A549 treated with CORT108297 at 1 μM for 4 hours (cell line): ENCODE measurements at places on chromosomes 12 and 14. TPM values are rescaled to one million over a fixed set of nuclear protein-coding genes. Genes with fewer than 3 reads are reported as not detected.

Gene GPR135
- total RNA-seq = 0.82 to 1.2 TPM (median 1.1 TPM) in 5 replicates

Gene RAD9B
- total RNA-seq = 0.15 to 0.38 TPM (median 0.17 TPM) in 5 replicates

Gene RPL10L
- not detected in 5 replicates for total RNA-seq

Gene NRL
- total RNA-seq = 0.60 to 1.1 TPM (median 0.97 TPM) in 5 replicates

Gene NEUROD4
- total RNA-seq = 0.02 TPM in 1 of 5 replicates, not detected in the others

Gene ANKRD33
- 0.08 to 0.12 TPM in 2 of 5 replicates, not detected in the others for total RNA-seq

Gene SLCO1C1
- not detected in 5 replicates for total RNA-seq

Gene LRRC43
- total RNA-seq = 0.07 to 0.37 TPM (median 0.21 TPM) in 5 replicates

Gene METTL1
- total RNA-seq = 54.5 to 55.9 TPM (median 55.3 TPM) in 5 replicates

Gene KRT79
- total RNA-seq = 0.05 to 0.14 TPM (median 0.09 TPM) in 4 of 5 replicates, not detected in the other

Gene BIN2
- total RNA-seq = 0.07 to 0.15 TPM (median 0.10 TPM) in 5 replicates

Gene SMARCC2
- total RNA-seq = 29.0 to 40.5 TPM (median 39.1 TPM) in 5 replicates

Gene PRIMA1
- 0.24 to 0.39 TPM (median 0.31 TPM) in 5 replicates for total RNA-seq

Gene GLI1
- total RNA-seq = 7.4 to 12.6 TPM (median 10.1 TPM) in 5 replicates

Gene DAAM1
- total RNA-seq = 8.4 to 14.4 TPM (median 12.3 TPM) in 5 replicates

Gene DPY19L2
- 1.8 to 2.2 TPM (median 2.1 TPM) in 5 replicates for total RNA-seq

Gene DEGS2
- 1.2 to 2.3 TPM (median 1.8 TPM) in 5 replicates for total RNA-seq

Gene ACOT6
- not detected in 5 replicates for total RNA-seq

Gene COCH
- 21.4 to 26.9 TPM (median 24.2 TPM) in 5 replicates for total RNA-seq

Gene TRHDE
- total RNA-seq = 0.05 to 0.23 TPM (median 0.10 TPM) in 5 replicates

Gene MDGA2
- 0.06 TPM in 1 of 5 replicates, not detected in the others for total RNA-seq

Gene HPD
- total RNA-seq = 0.72 to 1.8 TPM (median 1.6 TPM) in 5 replicates

Gene A2ML1
- total RNA-seq = not detected in 5 replicates

Gene G2E3
- total RNA-seq = 13.5 to 18.3 TPM (median 16.1 TPM) in 5 replicates

Gene CHPT1
- 48.8 to 71.4 TPM (median 68.9 TPM) in 5 replicates for total RNA-seq

Gene KCNK13
- 0.03 to 0.17 TPM (median 0.14 TPM) in 5 replicates for total RNA-seq

Gene SLC2A13
- 2.6 to 4.2 TPM (median 3.9 TPM) in 5 replicates for total RNA-seq

Gene SIX6
- total RNA-seq = not detected in 5 replicates

Gene LRRC9
- total RNA-seq = not detected in 5 replicates

Gene EXOC3L4
- 1.1 to 2.5 TPM (median 1.9 TPM) in 5 replicates for total RNA-seq

Gene SLCO1B1
- 0.35 to 0.46 TPM (median 0.42 TPM) in 5 replicates for total RNA-seq

Gene ASB8
- total RNA-seq = 11.6 to 19.5 TPM (median 13.6 TPM) in 5 replicates

Gene LRRC74A
- total RNA-seq = not detected in 5 replicates

Gene FOXG1
- 0.06 to 0.15 TPM (median 0.11 TPM) in 5 replicates for total RNA-seq

Gene SLC6A15
- total RNA-seq = 3.0 to 4.2 TPM (median 3.9 TPM) in 5 replicates

Gene KRT2
- not detected in 5 replicates for total RNA-seq

Gene SPTSSA
- total RNA-seq = 19.6 to 30.5 TPM (median 25.1 TPM) in 5 replicates

Gene IQSEC3
- 0.01 to 0.10 TPM in 2 of 5 replicates, not detected in the others for total RNA-seq

Gene INHBE
- total RNA-seq = 0.08 to 0.16 TPM (median 0.10 TPM) in 4 of 5 replicates, not detected in the other
